NCI-H187 treated with DMSO at 0.1 percent for 48 hours (cell line): ENCODE measurements at places on chromosomes 16 and 17.

- DNase-seq = no peak
Measured at GRCh38 chr17:42598905-42599304, 10.3 kb downstream of the RETREG3 start.

DNA sequence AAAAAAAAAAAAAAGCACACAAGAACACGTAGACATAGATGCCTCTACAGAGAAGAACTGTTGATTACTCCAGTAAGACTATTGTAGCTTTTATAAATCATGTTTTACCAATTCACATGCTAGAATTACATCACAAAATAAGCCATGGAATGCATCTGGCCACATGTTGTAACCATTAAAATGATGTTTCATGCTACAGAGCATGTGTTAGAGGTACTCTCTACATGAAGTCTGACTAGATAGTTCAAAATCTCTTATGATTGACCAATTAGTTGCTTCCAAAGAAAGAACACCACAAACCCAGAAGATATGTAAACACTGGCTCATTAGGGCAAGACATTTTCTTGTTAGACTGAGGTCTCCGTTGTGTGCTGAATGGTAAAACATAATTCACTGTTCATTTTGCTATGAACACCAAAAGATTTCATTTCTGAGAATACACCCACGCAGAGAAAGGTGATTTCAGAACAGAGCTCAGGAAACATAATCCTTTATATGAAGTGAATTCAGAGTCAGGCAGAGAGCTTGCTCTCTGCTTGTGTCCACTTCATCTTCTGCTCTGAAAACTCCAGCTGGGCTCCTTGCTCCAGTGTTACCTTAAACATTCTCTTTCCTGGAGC is 411.4 kb upstream of the SOX9 start:
- DNase-seq = no peak

GRCh38 chr17:78976907-78977680 is 2.6 kb downstream of the LGALS3BP start:
- DNase-seq = no peak

DNA sequence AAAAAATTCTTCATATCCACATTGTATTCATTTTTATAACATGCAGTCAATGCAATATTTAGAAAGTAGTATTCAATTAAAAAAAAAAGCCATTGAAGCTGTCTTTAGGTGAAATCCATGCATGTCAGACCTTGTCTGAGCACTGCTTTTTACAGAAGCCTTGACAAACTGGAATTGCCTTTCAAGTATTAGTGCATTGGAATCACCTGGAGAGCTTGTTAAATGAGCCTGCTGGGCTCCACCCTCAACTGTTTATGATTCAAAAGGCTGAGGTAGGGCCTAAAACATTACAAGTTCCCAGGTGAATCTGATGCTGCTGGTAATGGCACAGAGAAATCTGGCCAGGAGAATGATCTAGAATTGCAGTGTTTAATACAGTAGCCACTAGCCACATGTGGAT is 85.8 kb downstream of the HIC1 start:
- DNase-seq = no peak

DNA sequence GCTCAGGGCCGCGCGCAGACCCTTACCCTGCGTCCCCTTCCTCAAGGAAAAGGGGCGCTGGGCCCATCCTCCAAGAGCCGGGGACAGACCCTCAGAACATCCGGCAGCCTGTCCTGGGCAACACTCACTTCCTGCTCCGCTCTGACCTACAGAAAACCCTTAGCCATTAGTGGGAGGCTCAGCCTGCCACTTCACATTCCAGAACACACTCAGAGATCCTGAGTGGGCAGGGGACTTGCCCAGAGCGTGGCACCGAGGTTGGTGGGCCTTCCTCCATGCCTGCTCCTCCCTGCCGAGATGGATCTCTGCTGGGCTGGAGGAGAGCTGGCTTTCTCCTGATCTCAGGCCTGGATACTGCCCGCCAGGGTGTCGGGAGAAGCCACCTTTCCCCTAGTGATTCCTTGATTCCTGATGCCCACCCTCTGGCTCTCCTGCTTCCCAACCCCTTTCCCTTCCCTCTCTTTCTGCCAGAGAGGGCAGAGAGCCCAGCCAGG is 1.5 kb downstream of the SCARF1 start:
- DNase-seq = no peak
